ENCODE measurements at places on chromosomes 7 and 10.

GRCh38 chr7:1889556-1890181, 219.6 kb downstream of the ELFN1 start:
- no peak for DNase-seq

DNA sequence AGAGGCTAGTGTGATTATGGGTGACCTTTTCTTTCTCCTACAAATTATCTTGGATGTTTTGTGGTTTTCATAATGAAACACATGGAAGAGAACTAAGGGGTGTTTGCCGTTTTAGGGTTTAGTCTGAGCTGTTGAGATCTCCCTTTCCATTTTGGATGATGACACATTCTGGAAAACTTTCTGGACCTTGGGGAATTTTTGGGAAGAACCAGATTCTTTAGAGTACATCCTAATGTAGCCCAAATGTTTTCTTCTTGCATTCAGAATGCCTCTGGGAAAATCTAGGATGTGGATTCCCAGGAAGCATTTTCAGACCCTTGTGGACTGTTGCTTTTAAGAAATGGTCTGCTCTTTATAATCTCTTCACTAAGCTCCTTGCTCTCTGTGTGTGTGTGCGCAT, 165.7 kb downstream of the SORCS3 start:
- DNase-seq = no peak

DNA sequence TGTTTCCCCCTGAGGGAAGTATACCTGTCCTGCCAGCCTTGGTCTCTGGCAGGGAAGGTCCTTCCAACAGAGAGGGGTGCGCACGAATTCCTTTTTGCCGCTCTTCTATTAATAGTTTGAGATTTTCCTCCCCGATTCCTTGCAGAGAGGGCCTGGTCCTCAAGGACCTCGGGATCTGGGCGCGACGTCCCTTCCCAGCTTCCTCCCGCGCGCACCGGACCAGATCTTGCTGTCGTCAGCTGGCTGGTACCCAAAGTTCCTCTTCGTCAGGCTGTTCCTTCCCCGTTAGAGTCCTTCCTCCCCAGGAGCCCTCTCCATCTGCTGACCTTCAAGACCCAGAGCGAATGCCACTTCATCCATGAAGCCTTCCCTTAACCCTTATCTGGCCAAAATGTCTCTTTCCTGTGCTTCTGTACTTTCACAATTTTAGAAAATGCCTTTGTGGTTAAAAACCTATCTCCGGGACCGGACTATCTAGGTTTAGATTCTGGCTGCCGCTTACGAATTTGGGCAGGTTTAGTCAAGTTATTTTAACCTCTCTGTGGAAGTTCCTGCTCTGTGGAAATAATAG, 851 bp upstream of the GOT1 start:
- peak; percentile 48 for DNase-seq

DNA sequence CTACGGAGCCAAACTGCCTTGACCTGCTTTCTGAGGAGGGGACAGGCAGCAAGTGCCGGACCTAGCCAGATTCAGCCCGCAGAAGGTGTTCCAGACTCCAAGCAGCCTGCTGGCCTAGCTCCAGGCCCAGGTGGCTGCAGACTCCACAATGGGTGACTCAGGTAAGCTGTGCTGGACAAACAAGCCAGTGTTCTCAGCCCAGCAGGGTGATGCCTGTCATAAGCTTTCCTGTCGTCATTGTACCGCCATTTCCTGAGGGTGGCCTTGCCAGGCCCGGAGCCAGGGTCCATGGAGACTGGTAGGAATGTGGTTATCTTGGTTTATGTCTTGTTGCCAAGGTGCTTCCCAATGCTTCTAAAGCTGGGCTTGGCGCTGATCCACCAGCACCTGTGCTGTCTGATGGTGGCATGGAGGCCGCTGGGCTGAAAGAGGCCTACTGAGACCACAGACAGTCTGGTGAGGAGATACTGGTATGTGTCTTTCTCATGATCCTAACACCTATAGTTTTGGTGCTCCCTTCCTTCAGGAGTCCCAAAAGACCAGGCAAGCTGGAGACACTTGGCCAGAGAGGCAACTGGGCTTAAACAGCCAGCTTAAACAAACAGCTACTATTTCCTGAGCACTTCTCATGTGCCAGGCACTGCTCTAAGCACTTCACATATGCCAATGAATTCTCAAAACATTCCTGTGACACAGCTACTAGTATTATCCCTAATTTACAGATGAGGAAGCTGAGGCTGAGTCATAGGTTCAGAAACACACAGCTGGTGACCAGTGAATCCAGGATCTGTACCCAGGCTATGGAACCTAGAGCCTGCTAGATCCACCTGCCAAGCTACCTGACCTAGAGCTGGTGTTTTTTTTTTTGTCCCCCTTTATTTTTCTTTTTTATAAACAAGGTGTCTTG, 42.0 kb downstream of the ZC3HC1 start:
- DNase-seq = peak; percentile 34

GRCh38 chr10:119272736-119273135, 65.4 kb downstream of the GRK5 start:
- DNase-seq = no peak

- peak; percentile 75 for DNase-seq
These were observed 22.6 kb downstream of the PDIA4 start for GRCh38 chr7:149005427-149006344.

- peak; percentile 61 for DNase-seq
These were observed 25.8 kb downstream of the ACTA2 start for GRCh38 chr10:88926566-88927415.

GRCh38 chr7:43639858-43640491, 57.1 kb downstream of the STK17A start:
- DNase-seq = no peak

- peak; percentile 8 for DNase-seq
These were observed 7.6 kb downstream of the ZRANB1 start for GRCh38 chr10:124949543-124949942.

GRCh38 chr7:41911792-41912191, 208.9 kb upstream of the INHBA start:
- DNase-seq = no peak

DNA sequence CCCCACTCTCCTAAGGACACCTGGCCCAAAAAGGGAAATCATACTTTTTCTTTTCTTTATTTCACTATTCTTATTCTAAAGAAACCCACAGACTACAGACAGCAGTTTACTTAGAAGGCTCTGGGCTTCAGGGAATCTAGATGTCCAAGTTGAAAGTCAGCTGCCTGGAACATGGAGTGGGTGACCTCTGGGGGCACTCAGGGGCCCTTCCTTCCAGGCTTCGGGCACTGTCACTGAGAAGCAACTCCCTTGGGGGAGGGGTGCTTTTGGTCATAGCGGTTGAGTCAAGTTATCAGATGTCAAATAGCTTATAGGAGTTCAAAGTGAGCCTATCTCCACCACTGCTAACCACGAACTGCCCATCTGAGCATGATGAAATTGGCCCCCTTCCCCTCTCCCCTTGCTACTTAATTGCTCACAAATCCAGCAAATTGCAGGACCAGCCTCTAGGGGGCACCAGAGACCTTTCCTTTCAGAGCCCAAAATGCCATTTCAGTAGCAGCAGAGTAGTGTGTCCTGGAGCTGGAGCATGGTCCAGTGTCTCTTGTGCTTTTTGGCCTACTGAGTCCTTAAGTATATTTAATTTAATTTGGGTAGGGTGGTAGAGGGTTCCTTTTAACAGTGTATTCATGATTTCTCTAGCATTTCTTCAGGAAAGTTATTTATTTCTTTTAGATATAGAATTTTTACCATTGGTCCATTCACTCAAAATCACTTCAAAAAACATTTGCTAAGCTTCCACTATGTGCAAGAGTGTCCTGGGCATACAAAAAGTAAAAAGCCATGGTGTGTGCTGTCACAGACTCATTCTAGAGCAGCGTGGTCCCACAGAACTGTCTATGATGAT, 463.8 kb downstream of the KCNMA1 start:
- peak; percentile 72 for DNase-seq

GRCh38 chr10:43284341-43284910, 17.6 kb upstream of the RASGEF1A start:
- no peak for DNase-seq

DNA sequence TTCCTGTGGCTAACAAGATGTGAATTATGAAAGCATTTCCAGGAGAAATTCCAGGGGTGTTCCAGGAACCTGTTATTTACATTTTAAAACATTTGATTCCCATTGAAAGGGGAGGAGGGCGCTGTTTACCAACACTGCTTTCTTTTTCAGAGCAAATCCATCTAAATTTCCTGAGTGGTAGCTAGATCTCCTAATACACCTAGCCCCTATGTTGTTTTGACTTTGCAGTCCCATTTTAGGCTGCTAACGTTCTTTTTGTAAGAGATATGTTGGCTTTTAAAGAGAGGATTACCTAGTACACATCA, 130.8 kb downstream of the TCF7L2 start:
- DNase-seq = no peak

GRCh38 chr7:102044984-102045673, 227.7 kb downstream of the CUX1 start:
- DNase-seq = peak; percentile 29

- DNase-seq = no peak
These were observed 20.3 kb upstream of the PPIA start for GRCh38 chr7:44776211-44776610.

- DNase-seq = no peak
These were observed 335.4 kb downstream of the PTPRN2 start for GRCh38 chr7:158252081-158252836.

DNA sequence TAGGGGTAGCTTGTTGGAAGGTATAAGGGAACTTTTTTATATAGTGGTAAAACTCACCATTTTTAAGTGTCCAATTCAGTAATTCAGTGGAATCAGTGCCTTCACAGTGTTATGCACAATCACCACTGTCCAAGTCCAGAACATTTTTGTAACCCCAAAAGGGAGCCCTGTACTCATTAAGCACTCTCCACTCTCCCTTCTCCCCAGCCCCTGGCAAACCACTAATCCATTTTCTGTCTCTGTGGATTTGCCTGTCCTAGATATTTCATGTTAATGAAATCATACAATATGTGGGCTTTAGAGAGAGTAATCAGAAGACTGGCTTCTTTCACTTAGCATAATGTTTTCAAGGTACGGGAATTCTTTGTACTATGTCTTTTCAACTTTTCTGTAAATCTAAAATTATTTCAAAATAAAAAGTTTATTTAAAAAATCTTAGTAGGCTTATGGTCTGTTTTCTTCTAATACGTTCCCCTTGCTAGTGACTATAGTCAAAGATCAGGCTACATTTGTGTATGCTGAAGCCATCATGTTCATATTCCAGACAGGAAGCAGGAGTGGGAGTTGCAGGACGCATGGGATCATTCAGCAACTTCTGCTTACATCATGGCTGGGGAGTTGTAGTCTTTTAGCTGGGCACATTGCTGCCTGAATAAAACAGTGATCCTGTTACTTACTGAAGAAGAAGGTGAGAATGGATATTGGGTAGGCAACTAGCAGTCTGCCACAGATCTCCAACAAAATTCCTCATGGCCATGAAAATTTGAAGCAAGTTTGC, 35.4 kb upstream of the TAX1BP1 start:
- peak; percentile 61 for DNase-seq

GRCh38 chr10:100749309-100750217, 4.2 kb downstream of the PAX2 start:
- no peak for DNase-seq

DNA sequence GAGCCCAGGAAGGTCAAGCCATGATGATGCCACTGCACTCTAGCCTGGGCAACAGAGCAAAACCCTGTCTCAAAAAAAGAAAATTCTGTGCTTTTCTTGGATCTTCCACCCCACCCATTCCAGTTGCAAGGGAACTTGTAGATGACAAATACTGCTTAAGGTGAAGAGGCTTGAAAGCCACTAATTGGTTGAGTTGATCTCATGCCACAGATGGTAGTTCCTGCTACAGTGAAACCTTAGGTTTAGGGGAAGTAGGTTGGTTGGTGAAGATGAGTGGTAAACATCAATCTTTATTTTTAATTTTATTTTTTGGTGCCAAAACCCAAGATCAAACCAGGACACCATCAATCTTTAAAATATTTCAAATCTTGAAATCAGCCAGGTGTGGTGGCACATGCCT, 2.9 kb upstream of the GDI2 start:
- no peak for DNase-seq
